Activated T-helper 1 cell treated with anti-CD3 and anti-CD28 coated beads, Interleukin-2, amount 50 U/mL, for 16 hours (primary cell): ENCODE measurements at places on chromosomes 5 and 9.

DNA sequence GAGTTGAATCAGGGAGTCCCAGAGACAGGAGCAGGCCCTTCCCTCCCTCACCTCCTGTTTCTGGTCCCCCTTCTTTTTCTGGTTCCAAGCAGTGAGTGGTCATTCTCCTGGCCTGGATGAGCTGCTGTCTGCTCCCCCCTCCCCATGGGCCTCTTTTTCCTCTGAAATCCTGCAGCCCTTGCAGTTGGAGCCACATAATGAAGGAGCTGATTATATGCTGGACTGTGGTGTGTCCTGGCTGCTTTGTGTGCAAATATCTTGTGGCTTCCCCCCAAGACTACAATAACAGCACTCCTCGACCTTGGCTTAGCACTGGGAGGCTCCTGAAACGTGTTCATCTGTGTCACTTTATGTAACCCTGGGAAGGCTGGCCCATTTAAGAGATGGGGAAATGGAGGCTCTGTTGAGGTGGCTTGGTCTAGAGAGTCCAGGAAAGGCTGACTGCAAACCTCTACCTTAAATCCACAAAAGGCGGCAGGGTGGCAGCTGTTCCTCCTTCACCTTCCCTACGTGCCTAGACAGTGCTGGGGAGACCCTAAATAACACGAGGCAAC is 69.2 kb downstream of the SH3PXD2B start:
- no peak for DNase-seq

- no peak for DNase-seq
These were observed 12.3 kb downstream of the P4HA2 start for GRCh38 chr5:132215329-132215728.

DNA sequence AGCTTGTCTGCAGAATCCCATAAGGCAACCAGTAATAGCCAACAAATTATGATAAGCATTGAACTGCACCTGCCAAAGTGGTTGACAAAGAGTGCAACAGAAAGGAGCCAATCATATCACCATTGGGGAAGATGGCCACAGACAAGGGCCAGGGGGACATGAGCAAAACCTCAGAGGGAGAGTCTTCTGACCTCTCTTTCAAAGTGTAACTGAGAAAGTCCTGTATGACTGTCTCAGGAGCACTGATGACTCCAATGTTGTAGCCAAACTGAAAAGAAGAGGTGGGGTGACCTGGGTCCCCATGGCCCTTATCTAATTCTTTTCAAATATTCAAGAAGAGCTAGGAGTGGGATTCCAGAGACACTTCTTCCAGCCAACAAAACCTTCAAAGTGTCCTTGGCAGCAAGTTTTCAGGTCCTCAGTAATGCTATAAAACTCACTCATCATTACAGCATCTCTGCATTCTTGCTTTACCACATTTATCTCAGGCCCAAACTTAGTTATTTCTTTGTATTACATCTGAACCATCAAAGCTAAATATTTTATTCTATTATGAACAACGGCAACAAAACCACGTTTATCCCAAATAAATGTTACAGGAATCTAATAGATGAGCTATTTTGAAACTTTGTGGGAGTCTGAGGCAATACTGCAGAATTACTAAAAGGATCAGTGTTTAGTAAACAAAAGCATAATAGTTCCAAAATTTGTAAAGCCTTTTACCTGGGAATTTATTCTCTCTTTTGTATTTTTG is 24.4 kb downstream of the FBLL1 start:
- DNase-seq = no peak

DNA sequence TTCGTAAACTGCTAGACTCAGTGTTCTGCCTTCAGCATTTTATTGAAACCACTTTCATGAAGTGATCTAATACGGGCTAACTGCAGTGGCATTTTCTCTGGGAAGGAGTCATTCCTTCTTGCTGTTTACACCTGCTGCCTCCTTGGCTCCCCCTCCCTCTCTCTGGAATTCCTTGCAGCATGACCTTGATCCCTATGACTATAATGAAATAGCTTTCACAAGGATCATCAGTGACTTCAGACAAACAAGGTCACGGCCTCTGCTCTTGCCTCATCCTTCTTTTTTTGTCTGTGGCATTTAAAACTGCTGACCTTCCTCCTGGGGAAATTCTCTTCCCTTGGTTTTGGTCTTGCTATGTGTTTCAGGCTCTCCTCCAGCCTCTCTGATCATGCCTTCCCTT is 90.2 kb downstream of the ZNF462 start:
- no peak for DNase-seq

- no peak for DNase-seq
These were observed 81.9 kb upstream of the DHFR start for GRCh38 chr5:80736730-80737129.

DNA sequence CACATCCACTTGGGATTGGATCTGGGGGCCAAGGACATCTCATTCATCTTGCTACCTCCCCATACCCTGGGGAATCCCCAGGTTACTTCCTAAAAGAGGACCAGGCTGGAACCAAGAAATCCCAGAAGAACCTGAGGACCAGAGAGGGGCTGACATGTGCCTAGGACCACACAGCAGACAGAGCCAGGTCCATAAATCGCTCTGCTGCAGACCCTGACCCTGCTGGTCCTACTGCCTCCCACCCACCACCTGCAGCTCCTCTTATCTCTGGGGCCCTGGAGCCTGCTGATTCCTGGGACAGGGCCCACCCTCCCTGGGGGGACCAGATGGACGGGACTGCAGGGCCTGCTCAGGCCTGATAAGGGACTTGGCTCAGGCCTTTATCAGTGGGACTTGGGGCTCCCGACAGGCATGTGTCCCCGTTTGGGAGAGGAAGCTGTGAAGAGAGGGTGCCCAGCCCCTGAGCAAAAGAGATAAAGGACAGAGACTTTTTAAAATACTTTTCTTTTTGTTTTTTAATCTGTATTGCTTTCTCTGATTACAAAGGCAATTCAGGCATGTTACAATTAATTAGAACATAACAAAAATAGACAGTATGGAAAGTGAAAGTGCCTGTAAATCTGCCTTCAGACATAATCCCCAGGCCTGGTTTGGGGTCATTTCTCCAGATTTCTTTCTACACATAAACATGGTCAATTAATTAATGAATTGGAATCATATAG is 101.3 kb upstream of the LARP1 start:
- no peak for DNase-seq

GRCh38 chr5:88818296-88818695 is 64.7 kb downstream of the MEF2C start:
- no peak for DNase-seq

GRCh38 chr5:53987101-53987500 is 323.3 kb downstream of the ARL15 start:
- no peak for DNase-seq

- no peak for DNase-seq
These were observed 11.7 kb downstream of the SPIN1 start for GRCh38 chr9:88399966-88400365.

DNA sequence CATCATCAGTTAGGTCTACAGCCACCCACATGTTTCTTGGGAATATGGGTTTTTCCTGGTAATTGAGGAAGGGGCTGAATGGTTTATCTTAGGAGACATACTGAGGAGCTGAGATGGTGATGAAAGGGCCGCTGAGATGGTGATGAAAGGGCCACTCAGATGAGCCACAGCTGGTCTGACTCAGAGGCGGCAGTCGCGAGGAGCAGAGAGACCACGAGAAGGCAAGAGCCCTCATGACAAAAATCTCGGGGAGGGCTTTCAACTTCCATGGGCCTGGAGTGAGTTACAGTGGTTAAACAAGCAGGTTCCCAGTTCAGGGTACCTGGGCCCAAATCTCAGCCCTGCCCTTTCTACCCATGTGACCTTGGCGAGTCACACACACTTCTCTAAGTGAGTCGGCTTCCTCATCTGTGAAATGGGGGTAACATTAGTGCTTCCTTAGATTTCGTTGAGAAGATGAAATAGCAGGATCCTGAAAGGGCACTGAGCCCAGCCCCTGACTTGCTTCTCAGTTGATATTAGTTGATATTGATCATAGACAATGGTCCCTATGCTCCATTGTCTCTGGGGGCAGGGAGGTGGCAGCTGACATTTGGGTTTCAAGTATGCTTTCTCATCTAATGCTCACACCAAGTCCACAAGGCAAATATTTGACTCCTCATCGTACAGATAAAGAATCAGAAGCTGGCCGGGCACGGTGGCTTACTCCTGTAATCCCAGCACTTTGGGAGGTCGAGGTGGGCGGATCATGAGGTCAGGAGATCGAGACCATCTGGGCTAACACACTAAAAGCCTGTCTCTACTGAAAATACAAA is 169.5 kb downstream of the RGS3 start:
- no peak for DNase-seq

- DNase-seq = no peak
These were observed 35.0 kb upstream of the TLE1 start for GRCh38 chr9:81724242-81724889.

GRCh38 chr5:34843497-34843896 is 4.5 kb downstream of the TTC23L start:
- no peak for DNase-seq

GRCh38 chr9:445033-445432 is 230.4 kb downstream of the DOCK8 start:
- no peak for DNase-seq

DNA sequence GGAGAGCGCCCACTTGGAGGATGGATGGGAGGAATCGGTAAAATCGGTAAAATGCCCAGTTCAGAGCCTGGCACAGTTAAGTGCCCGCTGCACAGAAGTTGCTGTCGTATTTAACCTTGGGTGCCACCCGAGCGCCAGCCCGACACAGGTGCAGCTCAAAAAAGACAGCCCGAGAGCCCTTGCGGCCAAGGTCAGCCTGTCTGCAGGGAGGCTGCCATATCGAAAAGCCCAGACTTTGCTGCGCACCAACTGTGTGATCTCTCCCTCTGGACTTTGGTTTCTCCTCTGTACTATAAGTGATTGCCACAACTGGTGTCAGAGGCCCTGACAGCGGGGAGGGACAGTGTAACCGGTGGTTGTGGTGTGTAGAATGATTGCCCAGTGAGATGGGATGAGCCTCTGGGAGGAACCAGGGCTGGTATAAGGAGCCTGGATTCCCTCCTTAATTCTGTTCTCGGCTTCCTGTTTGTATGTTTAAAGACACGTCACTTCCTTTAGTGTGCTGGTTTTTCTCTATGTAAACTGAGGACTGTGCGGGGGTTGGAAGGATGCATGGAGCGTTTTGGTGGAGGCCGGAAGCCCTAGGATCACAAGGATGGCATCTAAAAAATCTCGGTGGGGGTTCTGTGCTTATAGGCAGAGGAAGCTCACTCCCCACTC is 792 bp downstream of the NTMT1 start:
- no peak for DNase-seq

- peak; percentile 30 for DNase-seq
These were observed 1.8 kb upstream of the FAM78A start for GRCh38 chr9:131277910-131278701.

DNA sequence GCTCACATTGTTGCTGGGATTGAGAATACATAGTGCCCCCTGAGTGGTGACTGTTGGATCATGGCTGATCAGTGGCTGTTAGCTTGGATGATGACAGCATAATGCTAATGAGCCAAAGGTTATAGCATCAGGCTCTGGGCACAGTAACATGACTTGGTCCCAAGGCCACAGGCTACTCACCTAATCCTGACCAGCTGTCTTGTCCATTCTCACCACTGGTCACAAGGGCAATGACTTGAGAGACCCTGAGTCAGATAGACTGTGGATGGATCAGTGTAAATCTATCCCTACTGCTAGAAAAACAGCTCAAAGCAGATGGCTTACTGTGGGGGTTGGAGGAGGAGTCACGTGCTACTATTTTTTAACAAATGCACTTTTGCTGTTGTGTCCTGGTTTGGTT is 74.7 kb downstream of the AOPEP start:
- DNase-seq = no peak

DNA sequence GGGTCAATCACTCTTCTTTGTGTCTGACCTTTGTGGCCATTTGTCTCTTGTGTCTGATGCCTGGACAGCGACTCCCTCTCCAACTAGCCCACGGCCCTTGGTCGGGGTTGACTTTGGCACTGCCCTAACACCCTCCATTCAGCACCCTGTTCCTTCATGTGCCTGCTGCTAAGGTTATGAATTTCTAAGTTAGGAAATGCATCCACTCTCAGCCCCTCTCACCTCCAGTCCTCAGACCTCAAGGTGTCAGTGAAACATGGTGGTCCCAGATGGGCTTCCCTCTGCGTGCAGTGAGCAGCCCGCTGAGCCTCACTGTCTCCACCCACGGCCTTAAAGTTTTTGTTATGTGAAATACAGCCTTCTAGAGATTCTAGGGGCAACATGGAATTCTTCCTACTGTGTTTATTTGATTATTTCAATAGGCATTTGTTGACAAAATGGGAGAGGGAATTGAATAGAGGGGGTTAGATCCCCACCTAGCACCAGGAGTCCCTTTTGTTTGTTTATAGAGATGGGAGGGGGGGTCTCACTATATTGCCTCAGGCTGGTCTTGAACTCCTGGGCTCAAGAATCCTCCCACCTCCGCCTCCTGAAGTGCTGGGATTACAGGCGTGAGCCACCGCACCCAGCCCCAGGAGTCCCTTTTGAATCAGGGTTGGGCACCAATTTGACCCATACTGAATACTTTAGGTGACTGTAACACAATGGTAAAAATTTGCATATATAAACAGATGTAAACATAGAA is 1.6 kb upstream of the GLIPR2 start:
- no peak for DNase-seq

- no peak for DNase-seq
These were observed 249.8 kb upstream of the PRDM9 start for GRCh38 chr5:23257656-23258055.

DNA sequence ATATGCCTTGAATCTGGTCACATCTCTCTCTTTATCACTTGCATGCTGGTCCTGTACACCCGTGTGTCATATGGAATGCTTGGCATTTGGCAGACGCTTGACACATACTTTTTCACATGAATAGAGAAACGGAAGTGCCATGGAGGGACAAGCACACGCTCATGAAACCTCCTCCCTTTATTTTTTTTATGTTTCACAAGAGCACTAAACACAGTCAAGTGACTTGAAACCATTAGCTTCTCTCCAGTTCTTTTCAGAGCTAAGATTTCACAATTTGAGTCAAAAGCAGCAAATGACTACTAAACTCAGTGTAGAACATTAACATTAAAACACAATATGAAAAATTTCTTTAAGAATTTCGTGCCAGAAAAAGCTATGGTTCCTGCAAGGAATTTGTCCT is 151.1 kb downstream of the DOCK2 start:
- no peak for DNase-seq

GRCh38 chr5:103119070-103119764 is 721 bp downstream of the GIN1 start:
- no peak for DNase-seq

DNA sequence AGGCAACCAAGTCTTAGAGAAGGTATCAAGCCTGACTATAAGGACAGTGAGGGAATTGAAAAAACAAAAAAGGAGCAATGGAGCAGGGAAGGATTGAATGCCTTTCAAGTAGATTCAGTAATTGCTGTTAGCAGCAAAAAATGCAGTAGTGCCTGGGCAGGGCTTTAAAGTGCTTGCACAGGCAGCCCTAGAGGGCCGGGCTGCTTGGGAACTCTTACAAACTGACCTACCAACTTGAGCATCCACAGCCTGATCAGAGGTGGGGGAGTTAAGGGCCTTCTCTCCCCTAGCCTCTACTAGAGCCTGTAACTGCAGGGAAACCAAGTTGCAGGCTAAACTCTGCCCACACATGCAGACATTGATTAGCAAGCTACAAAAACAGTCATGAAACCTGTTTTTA is 19.4 kb downstream of the FXN start:
- no peak for DNase-seq

GRCh38 chr5:149094996-149095395 is 32.1 kb upstream of the SH3TC2 start:
- DNase-seq = no peak
